ENCODE measurements at places on chromosomes 4 and X. TPM values are rescaled to one million over a fixed set of nuclear protein-coding genes. Genes with fewer than 3 reads are reported as not detected.

GRCh38 chrX:40098264-40099054, 701 bp upstream of the BCOR start:
- DNase-seq = peak; percentile 52

GRCh38 chr4:135244056-135244455, 1042.5 kb upstream of the PABPC4L start:
- no peak for DNase-seq

DNA sequence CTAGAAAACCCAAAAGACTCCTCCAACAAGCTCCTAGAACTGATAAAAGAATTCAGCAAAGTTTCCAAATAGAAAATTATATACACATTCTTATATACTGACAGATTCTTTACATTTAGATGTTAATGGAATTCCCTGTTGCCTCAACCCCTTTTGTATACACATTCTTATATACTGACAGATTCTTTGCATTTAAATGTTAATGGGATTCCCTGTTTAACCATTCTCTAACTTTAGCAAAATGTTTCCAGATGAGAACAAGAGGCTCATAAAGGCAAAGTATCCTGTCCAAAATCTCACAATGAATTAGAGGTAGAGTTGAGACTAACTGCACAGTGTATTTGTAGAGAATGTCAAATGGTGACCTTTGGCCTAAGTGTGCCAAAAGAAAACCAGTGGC, 23.1 kb upstream of the AR start:
- DNase-seq = no peak

GRCh38 chr4:57148177-57148576, 38.0 kb upstream of the IGFBP7 start:
- no peak for DNase-seq

DNA sequence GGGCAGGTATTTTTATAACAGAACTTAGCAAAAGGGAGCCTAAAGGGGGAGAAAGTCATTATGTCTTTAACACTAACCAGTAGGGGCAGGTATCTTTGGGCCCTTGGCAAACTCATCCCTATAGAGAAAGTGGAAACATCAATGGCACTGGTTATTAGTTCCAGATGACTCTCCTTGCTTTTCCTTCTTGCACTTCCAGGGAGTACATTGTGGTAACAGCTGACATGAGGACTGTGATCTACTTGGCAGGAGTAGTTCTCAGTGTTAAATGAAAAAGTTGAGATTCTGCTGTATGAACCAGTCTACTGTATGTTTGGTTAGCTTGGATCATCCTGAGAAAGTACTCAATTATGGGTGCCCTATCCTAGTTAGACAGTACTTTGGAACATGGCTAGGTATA, 93.6 kb downstream of the ATXN3L start:
- DNase-seq = no peak

- peak; percentile 38 for DNase-seq
Observed at GRCh38 chr4:25792200-25792791, 70.5 kb downstream of the SEL1L3 start.

DNA sequence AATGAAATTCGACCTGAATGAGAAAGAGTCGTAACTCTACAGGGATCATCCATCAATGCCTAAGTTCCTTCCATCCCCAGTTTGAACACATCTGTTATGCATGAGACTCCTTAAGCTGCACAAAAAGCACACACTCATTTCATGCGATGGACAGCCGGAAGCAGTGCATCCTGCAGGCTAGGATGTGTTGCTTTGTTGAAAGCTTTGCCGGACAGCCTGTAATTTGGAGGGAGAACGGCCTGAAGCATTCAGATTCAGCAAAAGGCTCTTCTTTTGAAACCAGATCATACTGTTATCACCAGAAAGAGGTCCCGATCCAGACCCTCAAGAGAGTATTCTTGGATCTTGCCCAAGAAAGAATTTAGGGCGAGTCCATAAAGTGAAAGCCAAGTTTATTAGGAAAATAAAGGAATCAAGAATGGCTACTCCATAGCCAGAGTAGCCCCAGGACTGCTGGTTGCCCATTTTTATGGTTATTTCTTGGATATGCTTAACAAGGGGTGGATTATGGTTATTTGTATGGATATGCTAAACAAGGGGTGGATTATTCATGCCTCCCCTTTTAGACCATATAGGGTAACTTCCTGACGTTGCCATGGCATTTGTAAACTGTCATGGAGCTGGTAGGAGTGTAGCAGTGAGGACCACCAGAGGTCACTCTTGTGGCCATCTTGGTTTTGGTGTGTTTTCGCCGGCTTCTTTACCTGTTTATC, 48.1 kb upstream of the DHRSX start:
- no peak for DNase-seq

- no peak for DNase-seq
Observed at GRCh38 chr4:154634058-154634457, 21.6 kb upstream of the FGG start.

DNA sequence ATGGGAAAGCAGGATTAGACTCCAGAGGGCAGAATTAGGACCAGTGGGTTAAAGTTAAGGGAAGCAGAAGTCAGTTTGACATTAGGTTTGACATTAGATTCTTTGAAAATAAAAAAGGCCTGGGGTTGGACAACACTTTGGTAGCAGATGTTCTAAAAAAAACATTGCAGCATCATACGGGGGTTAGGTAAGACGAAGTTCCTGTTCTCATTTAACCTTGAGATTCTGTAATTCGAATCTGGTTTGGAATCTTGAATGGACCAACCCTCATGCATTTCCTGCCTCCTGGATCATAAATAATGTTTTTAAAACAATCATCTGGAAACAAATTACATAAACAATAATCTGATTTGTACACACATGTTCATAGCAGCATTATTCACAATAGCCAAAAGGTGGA, 181.0 kb downstream of the SHROOM3 start:
- no peak for DNase-seq

DNA sequence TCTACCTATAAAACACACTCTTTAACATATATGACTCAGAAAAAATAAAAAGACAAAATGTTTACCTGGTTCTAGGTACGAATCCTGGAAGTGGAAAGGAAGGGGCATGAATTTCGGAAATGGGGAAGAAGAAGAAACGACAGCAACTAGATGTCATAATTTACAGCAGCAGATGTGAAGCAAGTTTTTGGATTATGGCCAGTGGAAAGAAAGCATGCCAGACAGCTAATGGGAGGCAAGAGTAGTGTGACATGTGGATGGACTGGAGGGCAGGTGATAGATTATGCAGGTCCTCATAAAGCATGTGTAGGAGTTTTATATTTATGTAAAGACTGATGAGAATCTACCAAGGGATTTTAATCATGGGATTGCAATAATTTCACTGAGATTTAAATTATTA, 279.0 kb upstream of the TACR3 start:
- DNase-seq = no peak

GRCh38 chrX:142637206-142637605, 388.5 kb upstream of the SPANXN4 start:
- no peak for DNase-seq

DNA sequence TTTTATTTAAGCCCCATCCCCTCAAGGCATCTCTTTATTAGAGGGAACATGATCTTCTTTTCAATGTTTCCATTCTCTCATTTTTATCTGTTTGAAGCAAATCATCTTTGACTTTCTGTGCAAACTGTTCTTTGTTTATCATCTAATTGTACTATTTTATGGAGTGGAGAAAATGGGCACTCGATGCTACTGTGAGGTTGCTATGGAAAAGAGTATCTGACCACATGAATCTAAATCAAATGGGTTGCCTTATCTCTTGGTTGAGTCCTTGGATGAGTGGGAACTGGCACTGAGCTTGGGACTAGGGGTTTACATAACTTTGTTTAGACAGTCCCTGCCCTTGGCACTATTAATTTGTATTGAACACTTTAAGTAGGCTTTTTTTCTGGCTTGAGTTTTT, 9.1 kb downstream of the OCRL start:
- no peak for DNase-seq

GRCh38 chrX:134461437-134461836, 1.5 kb downstream of the HPRT1 start:
- DNase-seq = no peak

GRCh38 chrX:68079961-68080360, 353.3 kb downstream of the OPHN1 start:
- DNase-seq = no peak

DNA sequence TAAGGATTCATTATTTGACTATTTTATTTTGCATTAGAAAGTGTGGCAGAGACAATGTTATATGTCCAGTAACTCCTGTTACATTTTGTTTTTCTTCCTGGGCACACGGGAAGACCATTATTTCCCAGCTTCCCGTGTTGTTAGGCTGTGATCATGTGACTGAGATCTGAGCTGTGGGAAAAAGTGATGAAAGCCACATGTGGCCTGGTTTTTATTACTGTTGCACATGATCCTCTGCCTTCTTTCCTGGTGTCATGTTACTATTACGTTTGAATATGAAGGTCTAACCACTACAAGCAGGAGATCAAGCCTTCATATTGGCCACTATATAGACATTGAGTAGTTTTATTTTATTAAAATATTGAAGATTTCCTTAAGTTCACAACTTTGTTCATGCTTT, 28.2 kb upstream of the MID1 start:
- no peak for DNase-seq

GRCh38 chr4:90543419-90544170, 416.4 kb downstream of the CCSER1 start:
- DNase-seq = no peak

DNA sequence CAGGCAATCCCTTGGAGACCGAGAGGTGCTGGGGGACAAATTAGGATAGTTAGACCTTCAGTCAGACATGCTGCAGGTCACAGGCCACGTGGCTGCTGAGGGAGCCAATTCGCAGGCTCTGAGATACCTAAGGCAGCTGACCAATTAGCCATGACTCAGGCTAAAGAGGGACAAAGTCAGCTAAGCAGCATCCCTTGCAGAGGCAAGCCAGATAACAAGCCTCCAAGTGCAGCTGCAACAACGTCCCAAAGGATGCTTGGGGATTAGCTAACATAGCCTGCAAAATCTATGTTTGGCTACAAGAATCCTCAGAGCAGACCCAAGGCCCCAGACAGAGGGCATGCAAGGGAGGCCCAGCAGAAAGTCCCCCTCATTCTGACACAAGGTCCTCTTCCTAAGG, 93.5 kb downstream of the SEL1L3 start:
- DNase-seq = no peak

- DNase-seq = no peak
Observed at GRCh38 chrX:121802881-121803412, 755.5 kb downstream of the GLUD2 start.

DNA sequence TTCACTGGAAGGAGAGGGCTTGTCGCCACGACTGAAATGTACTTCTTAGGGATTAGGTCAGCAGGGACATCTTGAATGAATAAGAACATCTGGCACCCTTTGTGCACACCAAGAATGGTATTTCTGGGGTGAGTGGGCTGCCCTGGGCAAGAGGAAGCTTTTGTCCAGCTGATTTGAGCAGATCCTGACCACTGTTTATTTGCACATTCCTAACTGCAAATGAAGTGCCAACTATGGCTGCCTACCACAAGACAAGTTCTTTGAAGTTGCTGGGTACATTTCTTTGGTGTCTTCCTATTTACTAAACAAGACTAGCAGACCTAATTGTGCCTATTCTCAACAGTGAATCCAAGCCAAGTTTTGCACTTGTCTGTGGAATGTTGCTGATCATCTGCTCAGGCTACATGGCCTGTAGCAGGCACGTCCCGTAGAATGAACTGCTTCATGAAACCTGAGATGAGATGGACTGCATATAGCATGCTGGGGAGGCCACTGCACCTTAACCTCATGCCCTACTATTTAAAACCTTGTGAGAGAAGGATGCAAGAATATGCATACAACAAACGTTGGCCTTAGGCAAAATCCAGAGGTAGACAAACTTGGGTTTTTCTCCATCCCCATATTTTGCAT, 45.0 kb downstream of the PIR start:
- DNase-seq = no peak

DNA sequence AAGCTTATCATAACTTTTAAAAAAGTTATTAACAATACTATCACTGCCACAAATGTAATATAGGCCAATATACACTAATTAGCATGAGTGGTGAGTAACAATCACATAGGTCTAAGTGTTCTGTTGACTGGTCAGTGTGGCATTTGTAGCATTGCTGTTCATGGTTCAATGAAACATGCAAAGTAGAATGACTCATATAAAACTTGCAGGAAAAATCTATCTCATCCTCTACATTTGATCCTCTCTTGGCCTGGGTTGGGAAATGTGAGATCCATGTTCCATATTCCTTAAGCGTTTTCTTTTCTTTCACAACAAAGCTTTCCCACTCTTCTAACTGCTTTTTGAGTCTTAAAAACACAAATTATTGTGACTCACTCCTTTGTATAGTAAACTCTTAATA, 1418.7 kb downstream of the FSTL5 start:
- no peak for DNase-seq

- no peak for DNase-seq
Observed at GRCh38 chr4:66169341-66169740, 499.1 kb upstream of the EPHA5 start.

- DNase-seq = no peak
Observed at GRCh38 chr4:82589756-82590155, 28.0 kb upstream of the TMEM150C start.

- no peak for DNase-seq
Observed at GRCh38 chrX:53483416-53483815, 49.2 kb upstream of the HSD17B10 start.

GRCh38 chrX:130025256-130025655, 42.8 kb downstream of the BCORL1 start:
- peak; percentile 4 for DNase-seq

GRCh38 chr4:142467088-142467487, 379.0 kb downstream of the INPP4B start:
- no peak for DNase-seq

DNA sequence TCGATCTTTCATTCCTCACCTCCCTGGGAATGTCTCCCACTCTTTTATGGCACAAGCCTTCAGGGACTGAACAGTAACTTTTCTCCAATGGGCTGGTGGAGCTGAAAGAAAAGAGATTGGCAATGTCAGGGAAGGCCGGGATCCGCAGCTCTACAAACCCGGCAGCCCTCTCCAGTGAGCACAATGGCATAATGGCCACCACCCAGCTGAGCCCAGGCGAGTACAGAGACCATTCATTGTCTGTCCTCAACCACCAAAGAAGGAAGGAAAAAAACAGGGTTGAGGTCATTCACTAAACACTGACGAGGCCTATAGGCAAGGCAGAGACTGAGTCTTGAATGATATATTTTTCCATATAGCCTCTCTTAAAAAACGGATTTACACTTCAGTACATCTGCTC, 3.6 kb downstream of the GEMIN8 start:
- no peak for DNase-seq

- DNase-seq = no peak
Observed at GRCh38 chr4:188016754-188017153, 21.2 kb downstream of the ZFP42 start.

DNA sequence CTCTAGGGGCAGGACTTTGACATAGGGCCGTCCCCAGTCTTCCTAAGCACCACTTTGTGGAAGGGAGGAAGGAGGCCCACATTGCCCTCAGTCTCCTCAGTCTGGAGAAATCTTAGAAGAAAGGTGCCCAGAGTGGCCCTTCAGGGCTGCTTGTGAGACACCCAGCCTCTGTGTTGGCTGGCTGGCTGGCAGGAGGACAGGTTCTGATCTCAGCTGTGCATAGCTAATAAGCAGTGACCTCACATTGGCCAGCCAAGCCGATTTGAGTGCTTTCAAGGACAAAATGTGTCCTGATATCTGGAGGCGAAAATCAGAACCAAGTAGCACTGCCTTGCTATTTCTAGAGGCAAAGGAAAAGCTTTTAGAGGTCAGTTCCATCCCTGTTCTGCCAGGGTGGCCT, 211.5 kb downstream of the BCOR start:
- DNase-seq = no peak

EVC2 gene
- polyA plus RNA-seq = 1.3 TPM

NKX3-2 gene
- polyA plus RNA-seq = 0.38 TPM

MAP9 gene
- 8.7 TPM for polyA plus RNA-seq

MAGEA2B gene
- polyA plus RNA-seq = not detected

IL13RA1 gene
- polyA plus RNA-seq = 51.1 TPM

CACNA1F gene
- not detected for polyA plus RNA-seq
